ENCODE measurements at places on chromosomes 6 and 20.

DNA sequence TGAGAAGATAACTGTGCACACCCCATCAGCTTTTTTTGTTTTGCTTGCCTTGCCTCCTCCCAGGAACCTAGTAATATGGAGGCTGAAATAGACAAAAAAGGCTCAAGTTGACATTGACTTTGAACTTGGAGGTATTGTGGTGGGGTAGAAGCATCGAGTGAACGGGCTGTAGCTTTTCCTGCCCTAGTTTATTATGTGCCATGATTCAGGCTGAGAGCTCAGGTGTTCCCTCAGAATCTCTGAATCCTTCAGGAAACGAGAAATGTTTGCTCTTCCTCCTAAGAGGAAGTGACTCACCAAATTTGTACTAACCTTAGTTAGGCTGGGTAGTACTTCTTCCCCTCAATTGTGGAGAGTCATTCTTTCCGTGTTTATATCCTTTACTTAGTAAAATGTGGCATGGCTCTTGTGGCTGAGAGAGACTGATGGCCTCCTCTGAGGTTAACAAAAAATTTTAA, 98.8 kb downstream of the SASH1 start:
- DNase-seq, result peak; percentile 30

DNA sequence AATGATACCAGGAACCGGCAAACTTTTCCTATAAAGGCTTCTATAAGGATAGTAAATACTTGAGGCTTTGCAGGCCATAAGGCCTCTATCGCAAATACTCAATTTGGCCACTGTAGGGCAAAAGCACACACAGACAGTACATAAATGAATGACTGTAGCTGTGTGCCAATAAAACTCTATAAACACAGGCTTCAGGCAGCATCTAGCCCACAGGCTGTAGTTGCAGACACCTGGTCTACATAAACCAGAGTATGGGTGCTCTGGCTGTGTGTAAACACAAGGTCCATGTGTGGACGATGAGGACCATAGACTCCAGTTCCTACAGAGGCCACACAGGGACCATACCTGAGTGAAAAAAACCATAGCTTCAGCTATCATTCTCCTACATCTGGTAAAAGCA, 52.2 kb downstream of the ZMYND8 start:
- DNase-seq, result no peak

DNA sequence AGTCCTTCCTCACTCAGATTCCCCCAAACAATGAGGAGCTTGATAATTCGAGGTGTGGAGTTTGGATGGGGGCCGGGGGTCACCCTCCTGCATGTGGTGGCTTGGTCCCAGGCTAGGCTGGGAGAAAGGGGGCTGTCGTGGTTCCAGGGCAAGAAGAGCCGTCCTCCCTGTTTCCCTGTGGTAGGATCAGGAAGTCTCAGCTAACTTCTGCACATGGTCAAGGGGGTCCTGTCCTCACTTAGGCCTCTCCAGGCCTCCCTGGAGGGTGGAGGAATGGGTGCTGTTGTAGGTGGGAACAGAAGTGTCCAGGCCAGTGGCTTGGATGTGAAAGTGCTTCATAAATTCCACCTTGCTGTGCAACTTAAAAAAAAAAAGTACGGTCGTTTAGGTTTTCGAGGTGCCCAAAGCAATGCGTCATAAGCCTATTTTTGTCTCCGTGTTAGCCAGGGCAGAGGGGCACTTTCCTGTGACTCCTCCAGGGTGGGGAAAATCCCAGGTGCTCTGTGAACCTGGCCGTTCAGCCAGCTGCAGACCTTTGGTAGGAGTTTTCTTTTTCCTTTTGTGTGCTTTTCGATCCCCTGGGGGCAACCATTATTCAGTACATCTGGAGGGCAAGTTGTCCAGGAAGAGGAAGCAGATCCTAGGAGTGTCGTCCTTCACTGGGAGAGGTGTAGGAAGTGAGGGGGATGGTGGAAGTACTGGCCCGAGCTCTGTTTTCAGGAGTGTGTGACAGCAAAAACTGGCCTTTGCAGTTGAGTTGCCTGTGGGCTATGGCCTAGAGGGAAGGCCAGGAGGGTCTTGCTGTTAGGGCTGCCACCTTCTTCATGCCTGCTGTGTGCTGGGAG, 9.6 kb downstream of the IGF2R start:
- DNase-seq, result no peak

- no peak for DNase-seq
These were observed at the start of gene PXDC1 for GRCh38 chr6:3751077-3751729. PXDC1 (minus strand) TSS chr6:3751713; CDS start chr6:3751531, 182 bp downstream.

DNA sequence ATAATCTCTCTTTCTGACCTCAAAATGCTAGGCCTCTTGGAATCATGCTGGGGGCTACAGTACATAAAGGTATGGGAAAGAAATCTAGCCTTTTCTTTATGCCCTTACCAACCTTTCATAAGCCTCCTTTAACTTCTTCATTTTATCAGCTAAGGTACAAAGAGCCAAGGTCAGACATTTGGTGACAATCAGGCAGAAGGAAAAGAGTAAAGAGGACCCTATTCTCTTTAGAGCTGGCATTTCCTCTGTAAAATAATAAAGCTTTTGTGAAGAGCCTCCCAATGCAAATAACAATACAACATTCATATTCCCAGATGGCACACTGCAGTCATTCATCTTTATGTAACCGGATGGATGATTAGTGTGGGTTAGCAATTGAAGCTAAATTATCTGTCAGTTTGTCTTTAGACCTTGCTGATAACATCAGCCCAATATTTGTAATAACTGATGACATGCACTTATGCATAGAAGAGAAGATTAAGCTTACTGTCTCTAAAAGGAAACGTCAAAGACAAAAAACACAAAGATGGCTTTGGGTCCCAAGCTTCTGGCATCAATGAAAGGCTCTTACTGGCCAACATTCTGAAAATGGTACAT, 163.1 kb downstream of the IBTK start:
- DNase-seq, result no peak

- no peak for DNase-seq
These were observed 26.8 kb upstream of the DNAAF9 start for GRCh38 chr20:3434232-3434631.

- DNase-seq, result no peak
These were observed 51.9 kb downstream of the RNF217 start for GRCh38 chr6:125013938-125014660.

DNA sequence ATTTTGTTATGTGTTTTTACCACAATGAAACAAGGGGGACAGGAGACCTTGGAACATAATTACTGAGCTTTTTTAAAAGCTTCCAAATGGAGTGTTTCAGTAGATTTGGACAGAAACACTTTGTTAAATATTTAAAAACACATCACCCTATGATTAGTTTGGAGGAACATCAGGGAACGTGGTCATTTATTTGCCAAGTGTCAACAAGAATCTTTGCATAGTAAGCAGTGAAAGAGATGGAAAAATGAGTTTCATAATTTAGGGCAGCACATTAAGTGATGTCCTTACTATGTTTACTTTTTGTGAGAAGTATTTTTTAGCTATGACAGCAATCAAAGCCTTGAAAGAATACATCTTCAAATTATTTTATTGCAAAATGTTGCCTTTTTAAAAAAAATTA, 82.6 kb downstream of the PROKR2 start:
- no peak for DNase-seq

GRCh38 chr6:161292145-161292544, 18.3 kb upstream of the AGPAT4 start:
- DNase-seq, result no peak

DNA sequence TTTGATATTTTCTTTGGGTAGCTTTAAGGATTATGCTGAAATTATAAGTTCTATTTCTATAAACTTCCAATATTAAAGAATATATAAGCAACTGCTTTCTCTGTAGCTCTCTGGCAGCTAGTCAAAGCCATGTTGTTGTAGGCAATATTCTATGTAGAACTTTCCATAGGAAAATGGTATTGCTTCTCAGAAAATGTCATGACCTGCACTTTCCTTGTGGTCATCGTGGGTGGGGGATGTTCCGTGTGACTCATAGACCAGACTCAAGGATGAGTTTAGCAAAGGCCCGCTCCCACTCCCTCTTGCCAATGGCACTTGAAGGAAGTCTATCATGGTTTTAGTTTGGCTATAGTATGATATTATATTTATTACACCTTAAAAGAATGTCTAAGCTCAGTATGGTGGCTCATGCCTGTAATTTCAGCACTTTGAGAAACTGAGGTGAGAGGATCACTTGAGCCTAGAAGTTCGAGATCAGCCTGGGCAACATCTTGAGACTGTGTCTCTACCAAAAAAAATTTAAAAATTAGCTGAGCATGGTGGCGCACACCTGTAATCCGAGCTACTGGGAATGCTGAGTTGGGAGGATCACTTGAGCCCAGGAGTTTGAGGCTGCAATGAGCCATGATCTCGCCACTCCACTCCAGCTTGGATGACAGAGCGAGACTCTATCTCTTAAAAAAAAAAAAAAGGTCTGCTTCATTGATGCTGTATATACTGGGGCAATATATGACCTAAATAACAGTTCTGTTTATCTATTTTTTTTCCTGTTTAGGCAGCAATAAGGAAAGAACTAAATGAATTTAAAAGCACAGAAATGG, 36.6 kb upstream of the LTV1 start:
- DNase-seq, result no peak

DNA sequence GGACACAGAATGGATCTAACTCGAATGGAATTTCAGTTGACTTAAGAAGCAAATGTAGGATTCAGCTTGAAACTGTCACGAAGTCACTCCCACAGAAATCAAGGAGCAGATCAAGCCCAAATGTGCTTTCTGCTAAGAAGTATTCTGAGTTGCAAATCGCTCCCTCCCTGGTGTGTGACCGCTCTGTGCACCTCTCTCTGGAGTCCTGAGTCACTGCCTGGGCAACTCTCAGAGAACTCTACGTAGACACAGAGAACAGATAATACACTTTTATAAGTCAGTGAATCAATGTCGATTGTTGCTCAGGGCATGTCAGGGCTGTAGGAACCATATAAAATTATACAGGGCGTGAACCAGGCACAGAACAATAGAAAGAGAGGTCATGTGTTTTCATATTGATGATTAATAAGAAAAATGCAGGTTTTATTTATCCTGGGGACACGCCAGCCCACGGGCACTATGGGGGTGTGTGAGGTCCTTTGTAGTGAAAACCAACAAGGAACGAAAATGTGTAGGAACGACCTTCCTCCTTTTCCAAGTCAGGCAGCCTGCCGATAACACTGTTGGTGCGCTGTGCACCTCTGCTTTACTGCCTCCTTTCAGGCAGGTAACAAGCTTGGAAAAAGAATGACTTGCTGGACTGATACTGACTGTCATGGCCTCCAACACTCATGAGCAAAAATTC, 248.1 kb upstream of the FOXQ1 start:
- DNase-seq, result no peak

DNA sequence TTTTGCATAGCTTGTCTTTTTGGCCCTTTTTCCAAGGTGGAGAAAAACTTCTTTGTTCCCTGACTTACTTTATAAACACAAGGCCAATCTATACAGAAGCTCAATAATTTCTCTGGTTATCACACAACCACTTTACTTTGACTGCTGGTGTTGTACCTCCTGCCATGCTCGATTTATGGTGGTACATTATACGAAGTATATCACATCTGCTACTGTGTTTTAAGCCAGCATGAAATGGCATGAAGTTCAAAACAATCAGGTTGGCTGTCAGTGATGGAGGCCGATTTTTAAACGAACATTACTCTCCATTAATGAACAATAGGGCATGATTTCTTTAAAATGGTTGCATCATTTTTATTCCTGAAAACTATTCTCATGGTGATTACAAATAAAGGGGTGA, 21.0 kb upstream of the ATXN1 start:
- DNase-seq, result no peak

- peak; percentile 54 for DNase-seq
These were observed 53.7 kb downstream of the JARID2 start for GRCh38 chr6:15299430-15300131.

- no peak for DNase-seq
These were observed 73.3 kb upstream of the NUP153 start for GRCh38 chr6:17780061-17780460.

DNA sequence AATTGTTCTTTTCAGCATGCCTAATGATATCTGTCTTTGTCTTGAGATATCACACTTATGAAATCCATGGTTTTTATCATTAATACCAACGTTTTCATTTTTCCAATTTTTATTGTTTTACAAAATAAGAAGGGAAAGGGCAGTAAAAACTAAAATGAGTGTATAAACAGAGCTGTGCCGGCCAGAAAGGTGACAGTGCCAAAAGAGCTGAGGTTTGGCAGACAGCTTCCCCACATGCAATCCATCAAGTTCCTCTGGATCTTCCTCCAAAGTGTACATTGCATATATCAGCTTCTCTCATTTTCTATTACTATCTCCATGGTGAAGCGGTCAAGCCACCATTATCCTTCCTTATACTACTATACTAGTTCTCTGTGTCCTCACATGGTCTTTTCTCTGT, 10.1 kb upstream of the TMEM244 start:
- DNase-seq, result no peak

DNA sequence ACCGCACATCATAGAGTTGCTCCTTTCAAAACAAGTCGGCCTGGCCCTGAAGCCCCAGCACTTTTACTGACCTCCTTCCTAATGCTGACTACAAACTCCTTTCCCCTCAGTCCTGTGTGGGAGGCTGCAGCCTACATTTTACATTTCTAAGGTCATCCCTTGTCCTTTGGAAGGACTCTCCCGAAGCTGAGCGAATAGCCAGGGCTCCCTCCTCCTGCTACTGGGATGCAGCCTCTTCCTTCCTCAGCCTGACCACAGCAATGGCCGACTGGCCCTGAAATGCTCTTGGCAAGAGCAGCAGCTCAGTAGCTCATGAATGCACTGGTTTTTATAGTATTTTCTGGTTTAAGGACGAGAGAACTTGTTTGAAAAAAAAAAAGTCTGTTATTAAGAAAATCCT, 679 bp downstream of the ADGRF5 start:
- DNase-seq, result no peak

GRCh38 chr6:169930799-169931198, 179.4 kb downstream of the ERMARD start:
- no peak for DNase-seq

- DNase-seq, result peak; percentile 17
These were observed 1.6 kb downstream of the TMEM14A start for GRCh38 chr6:52672412-52673025.

DNA sequence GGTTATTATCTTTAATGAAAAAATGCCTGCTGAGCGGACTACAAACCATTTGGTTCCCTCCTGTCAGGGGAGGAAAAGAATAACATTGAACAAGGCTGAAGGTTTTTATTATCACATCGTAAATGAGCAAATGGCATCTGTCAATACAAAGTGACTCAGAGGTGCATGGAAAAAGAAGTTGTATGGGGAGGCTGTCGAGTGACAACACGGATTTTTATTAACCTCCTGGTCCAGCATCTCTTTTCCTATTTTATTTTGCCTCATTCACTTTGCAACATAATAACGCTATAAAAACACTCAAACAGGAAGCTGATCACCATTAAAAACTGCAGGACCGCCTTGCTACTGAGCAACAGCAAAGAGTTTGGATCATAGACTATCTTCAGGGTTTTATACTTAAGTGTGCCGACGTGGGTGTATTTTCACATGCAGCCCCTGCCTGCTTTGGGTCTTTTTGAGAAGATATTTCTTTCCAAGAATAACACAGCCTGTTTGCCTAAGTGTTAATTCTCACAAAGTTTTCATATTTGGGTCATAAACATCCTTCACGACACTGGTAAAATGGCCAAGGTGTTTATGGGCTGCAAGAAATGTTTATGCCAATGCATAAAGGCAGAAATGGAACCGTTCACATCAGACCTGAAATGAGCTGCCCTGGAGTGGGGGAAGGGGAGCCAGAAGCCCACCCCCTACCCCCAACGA, 132.1 kb upstream of the SALL4 start:
- DNase-seq, result no peak

- DNase-seq, result no peak
These were observed 27.0 kb downstream of the LAMA4 start for GRCh38 chr6:112227411-112227810.

- DNase-seq, result no peak
These were observed 113.9 kb downstream of the GMPR start for GRCh38 chr6:16352258-16352635.

Data from HTR-8/SVneo (cell line).